ENCODE measurements at places on chromosomes 12 and 14.

GRCh38 chr12:66799551-66799950 is 120.7 kb upstream of the GRIP1 start:
- DNase-seq, result no peak

GRCh38 chr12:55974308-55974730 is 441 bp downstream of the RAB5B start:
- peak; percentile 88 for DNase-seq

DNA sequence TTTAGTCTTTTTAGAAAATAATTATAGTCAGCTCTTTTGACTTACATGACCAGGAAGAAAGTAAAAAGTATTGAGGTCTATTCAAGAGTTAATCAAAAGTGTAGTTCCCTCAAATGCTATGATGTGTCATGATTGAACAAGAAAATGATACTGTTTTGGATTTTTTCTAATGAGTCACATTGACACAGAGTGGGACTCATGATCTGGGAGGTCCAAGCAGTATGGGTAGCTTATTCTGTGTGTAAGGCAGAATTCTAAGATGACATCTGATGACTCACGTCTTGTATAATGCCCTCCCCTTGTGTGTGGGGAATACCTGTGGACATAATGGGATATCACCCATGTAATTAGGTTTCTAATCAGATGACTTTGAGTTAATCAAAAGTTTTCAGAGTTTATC is 178.1 kb upstream of the DDHD1 start:
- DNase-seq, result no peak

GRCh38 chr14:101639241-101639833 is 78.0 kb downstream of the DIO3 start:
- no peak for DNase-seq

DNA sequence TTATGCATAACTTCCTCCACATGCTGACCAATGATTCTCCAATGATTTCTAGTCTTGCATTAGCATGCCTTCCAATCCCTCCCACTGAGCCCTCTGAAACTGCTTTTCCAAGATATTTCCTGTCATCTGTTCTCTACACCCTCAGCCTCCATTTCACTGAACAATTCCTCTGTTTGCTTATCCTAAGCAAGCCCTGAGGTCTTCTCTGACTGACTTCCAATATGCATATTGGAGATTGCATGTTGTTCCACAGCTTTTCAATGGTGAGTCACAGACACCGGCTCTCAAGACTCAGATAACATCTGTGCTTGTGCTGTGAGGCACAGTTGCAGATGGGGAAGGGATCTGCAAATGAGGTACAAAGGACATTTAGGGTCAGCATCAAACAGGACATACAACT is 141.0 kb downstream of the SLC16A7 start:
- peak; percentile 61 for DNase-seq

GRCh38 chr12:67592228-67593011 is 56.1 kb upstream of the DYRK2 start:
- no peak for DNase-seq

- peak; percentile 93 for DNase-seq
Measured at GRCh38 chr12:129911428-129912049, 7.7 kb upstream of the TMEM132D start.

- DNase-seq, result peak; percentile 91
Measured at GRCh38 chr14:61837336-61838229, 75.4 kb downstream of the SNAPC1 start.

GRCh38 chr12:119157978-119158377 is 20.8 kb upstream of the HSPB8 start:
- DNase-seq, result no peak

GRCh38 chr12:28794211-28794610 is 354.9 kb upstream of the FAR2 start:
- no peak for DNase-seq

DNA sequence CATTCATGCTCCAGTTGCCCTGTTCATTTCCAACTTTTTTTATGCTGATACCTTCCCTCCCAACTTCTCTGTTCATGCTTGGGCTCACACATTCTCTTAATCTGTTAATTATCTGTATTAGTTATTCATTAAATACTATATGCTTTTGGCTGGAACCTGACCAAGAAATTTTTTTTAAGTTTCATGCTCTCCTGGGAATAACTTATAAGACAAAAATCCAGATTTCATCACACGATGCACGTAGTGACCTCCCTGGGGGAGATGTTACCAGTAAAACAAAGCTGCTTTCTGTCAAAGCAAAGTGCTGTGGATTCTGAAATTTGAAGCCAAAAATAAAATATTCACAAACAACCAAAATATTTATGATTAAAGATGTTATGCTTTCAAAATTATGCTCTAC is 215.0 kb upstream of the USP15 start:
- DNase-seq, result no peak

GRCh38 chr12:104426926-104427546 is 29.7 kb upstream of the CHST11 start:
- no peak for DNase-seq
